ENCODE measurements at places on chromosomes 7 and 10.

GRCh38 chr10:27834476-27834875 is 88.9 kb upstream of the MKX start:
- no peak for DNase-seq

DNA sequence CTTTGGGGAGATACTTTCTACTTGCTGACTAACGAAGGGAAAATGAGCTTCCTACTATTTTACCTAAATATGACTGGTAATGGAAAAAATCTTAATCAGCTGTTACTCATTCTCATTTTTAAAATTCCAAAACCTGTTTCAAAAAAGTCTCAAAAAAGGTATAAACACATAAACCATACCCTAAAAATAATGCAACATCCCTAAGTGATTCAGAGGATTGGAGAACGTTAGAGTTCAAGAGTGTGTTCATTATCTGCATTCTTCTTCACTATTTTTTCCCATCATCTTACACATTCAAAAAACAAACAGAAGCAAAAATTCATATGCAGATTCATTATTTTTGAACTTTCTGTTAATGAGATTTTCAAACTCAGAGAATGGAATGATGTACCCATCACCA is 150.4 kb upstream of the GNAI1 start:
- no peak for DNase-seq

GRCh38 chr7:94304878-94305277 is 89.8 kb upstream of the COL1A2 start:
- DNase-seq = no peak

DNA sequence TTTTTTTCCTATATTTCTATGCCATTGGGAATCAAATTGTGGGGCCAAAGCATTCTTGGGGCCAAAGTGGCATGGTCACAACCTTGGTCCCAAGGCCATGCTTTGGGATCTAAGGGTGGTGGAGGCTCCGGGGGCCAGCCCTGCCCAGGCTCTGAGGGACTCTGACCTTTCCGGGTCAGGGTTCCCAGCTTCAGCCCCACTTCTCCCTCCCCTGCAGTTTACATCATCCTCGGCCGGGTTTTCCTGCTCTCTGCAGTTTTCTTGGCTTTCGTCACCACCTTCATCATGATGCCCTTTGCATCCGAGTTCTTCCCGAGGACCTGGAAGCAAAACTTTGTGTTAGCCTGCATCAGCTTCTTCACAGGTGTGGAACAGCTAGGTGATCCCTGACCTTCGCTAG is 8.5 kb downstream of the TMEM225B start:
- no peak for DNase-seq

GRCh38 chr7:43398831-43399230 is 184.1 kb upstream of the STK17A start:
- DNase-seq = no peak

DNA sequence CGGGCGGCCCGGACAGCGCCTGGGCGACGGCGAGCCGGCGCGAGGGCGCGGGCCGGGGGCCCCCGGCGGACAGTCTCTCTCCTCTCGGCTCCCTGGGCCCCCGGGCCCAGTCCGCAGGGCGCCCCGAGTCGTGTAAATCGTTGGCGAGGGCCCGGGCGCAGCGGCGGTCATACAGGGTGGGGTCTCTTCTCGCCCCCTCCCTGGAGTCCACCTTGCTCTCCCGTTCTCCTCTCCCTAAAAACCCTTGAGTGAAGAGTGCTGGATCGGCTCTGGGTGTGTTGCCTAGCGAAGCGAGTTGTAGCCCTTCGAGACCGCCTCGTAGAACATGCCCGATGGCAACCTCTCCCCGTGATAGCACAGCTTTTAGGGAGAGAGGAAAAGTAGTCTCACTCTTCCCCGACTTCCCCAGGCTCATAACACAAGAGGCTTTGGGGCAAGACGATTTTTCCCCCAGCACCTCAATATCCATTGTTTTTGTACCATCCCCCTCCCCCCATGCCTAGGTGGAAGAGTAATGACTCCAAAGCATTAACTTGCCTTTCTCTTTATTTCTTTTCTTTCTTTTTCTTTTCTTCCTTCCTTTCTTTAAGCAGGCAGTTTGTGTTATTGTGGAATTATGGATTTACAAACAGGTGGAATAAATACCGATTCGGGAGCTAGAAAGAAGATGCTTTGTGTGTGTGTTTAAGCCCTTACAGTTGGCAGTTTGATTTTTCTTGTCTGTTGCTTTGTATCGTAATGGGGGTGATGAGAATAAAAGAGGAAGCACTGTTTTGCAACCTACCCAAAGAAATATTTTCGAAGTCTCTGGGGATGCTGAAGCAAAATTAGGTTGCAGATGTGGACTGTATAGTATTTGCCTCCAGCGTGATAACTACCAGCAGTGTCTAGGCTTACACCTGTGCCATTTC is 822 bp downstream of the SHOC2 start:
- DNase-seq = no peak

DNA sequence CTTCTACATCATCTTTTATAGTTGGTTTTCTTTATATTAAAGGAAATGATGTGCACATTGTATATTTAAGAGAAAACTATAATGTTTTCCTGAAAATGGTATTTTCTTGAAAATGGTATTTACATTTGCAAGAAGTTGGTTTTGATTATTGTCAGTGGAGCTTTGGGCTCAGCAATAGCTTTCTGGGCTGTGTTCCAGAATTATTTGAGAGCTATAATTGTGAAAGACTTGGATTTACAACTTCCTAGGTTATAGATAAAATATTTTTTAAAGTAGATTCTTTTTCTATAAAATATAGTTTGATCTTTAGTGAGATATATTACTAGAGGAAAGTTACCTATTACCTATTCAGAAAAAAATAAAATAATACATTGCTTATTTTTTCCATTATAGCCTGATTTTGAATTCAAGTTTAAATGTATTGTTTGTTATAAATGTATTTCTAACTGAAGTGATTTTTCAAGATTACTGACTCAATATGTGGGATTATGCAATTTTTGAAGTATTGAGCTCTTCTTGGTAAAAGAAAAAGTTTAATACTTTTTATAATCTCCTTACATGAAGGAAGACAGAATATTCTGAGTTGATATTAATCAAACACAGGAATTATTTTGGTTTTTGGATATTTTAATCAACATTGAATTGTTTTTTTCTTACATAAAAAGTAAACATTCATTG is 20.2 kb downstream of the GNAI1 start:
- no peak for DNase-seq

DNA sequence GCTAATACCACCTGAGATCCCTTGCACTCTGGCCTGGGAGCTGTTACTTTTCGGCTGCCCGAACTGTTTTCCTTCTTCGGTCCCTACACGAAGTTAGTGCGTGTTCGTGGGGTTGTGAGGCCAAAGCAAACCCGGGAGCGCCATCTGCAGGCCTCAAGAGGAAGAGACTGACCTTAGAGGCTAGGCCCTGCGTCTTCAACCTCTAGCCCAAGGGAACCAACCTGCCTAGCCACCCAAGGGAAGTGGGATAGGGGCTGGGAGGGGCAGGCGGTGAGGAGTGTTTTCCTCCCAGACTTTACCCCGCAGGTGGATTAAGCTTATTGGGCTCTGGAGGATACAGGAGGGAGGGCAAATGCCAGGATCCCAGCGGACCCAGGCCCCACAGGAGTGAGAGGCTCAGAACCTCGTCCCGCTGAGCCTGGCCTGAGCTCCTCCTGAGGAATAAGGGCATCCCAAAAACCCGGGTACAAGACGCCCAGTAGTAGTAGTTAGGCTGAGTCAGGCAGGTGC is 1.7 kb upstream of the PAX2 start:
- DNase-seq = no peak

DNA sequence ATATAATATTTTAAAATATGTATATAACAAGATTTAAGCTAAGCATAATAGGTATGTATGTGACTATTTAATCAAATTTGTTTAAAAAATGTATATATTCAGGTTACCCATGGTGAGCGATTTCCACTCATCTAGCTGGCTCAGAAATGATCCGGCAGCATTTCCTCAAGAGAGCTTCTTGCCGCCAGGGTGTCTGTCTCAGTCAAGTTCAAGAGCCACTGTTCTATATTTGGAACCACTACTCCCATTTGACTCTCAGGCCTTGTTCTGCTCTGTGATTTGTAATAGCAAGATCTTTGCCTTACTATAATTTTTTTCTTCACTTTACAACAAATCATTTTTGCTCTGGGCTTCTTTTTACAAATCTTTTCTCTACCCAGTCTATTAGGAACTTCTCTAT is 48.7 kb upstream of the CNTNAP2 start:
- no peak for DNase-seq

DNA sequence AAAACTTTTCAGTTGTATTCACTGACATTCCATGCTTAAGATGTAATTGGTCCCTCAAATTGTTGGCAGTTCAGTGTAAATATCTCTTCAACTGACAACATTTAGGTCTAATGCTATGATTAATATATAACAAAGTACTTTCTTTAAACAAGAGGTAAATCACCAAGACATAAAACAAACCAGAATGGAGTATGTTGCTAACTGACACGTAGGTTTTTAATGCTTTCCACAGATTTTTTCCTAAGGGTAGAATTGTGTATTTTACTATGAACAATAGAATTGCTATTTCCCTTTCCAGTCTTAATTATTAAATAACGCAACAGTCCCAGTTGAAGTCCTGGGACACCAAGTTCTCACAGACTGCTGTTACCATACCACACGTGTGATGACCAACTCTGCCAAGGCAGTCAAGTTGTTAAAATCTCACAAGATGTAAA is 4.1 kb downstream of the JCAD start:
- peak; percentile 57 for DNase-seq

DNA sequence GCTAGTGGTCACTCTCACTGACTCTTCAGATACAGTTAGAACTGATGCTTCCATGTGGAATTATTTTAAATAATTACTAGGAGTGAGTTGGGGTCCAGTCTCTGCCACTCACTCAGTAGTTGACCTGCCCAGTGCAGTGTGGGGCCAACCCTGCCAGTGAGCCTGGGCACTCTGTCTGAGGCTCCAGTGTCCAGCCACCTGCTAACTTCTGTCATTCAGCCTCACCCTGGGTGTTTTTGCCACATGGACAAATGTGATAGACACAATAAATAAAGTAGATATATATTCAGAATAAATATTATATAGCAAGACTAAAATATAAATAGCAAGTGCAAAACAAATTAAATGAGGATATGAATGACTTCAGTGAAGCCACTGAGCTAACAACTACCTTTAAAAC is 7.2 kb downstream of the INSYN2A start:
- DNase-seq = no peak

- no peak for DNase-seq
Measured at GRCh38 chr10:124911124-124912067, 30.5 kb upstream of the ZRANB1 start.

- DNase-seq = no peak
Measured at GRCh38 chr10:31136930-31137885, 105.5 kb upstream of the ZNF438 start.

- no peak for DNase-seq
Measured at GRCh38 chr7:47510192-47510591, 71.7 kb downstream of the TNS3 start.

GRCh38 chr10:102231357-102232318 is 5.5 kb downstream of the ELOVL3 start:
- no peak for DNase-seq

GRCh38 chr7:100705320-100705752 is 585 bp upstream of the POP7 start:
- DNase-seq = no peak
